ENCODE measurements at places on chromosomes 5 and 9.

DNA sequence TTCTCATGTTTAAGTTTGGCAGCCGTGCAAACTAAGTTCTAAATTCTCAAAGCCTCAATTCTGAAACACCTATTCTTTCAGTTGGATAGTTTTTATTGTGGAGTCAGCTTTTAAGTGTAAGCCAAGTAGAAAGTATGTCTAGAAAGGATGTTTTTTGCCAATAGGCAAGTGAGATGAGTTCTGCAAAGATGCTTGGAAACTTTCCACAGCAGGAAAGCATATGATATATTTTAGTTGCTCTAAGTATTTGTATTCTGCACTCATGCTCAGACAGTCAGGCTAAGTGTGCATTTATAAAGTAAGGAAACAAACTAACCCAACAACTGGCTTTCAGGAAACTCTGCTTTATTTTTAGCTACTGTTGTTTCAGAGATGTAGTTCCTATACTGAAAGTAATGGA, 67.3 kb upstream of the CDH18 start:
- no peak for DNase-seq

DNA sequence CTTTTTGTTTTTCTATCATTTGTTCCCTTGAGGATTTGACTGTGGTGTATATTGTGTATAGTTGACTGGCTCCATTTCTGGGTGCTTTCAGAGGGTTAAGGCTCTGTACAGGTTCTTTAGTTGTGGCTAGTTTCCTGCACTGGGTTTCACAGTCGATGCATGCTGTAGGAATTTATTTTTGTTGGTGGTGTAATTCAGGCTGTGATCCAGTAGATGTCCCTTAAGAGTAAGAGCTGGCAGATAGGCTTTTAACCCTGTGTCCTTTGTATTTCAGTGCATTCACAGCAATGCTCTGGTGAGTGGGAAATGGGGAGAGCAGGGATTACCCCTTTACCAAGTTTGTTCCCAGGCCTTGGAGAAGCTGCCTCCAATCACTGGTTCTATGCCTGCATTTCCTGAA, 112.9 kb downstream of the SPATA31D1 start:
- DNase-seq, result no peak

- DNase-seq, result no peak
Measured at GRCh38 chr5:16902846-16903245, 33.2 kb downstream of the MYO10 start.

GRCh38 chr9:133060417-133060841, 1.4 kb upstream of the CEL start:
- DNase-seq, result no peak

- DNase-seq, result no peak
Measured at GRCh38 chr9:91720313-91720712, 229.7 kb downstream of the ROR2 start.

DNA sequence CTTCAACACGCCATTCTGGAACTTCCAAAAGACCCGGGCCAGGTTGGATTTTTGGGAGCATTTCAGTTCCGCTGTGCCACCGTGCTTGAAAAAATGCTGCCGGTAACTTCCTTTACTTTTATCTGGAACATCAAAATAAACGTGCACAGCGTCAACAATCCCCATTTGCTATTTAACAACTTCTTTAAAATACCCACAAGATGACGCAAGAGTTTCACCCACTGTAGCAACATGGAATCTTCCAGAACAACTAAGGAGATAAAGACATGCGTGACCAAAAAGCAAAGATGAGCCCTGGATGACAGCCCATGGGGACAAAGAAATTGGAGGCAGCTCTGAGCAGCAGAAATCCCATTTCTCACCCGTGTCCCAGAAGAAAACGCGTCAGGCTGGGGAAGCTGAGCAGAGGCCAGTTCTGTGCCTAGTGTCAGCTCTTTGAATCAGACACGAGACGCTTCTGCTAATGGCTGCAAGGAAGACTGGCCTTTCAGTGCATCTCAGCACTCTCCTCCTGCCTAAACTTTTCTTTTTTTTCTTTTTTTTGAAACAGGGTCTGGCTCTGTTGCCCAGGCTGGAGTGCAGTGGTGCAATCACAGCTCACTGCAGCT, 61.3 kb downstream of the SECISBP2 start:
- DNase-seq, result no peak

DNA sequence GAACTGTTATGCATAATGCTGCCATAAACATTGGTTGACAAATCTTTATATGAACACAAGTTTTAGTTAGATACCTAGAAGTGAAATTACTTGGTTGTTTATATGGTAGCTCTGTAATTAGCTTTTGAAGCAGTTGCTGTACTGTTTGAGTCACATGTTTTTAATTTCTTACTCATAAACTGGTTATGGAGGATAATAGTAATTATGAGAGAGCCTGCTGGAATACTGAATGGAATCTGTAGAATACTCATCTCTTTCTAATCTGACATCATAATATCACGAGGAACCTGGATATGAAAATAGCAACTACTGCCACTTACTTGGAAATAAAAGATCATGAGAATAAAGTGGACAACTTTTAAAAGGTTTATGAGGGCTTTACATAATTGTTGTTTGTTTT, 509.2 kb downstream of the CETN3 start:
- no peak for DNase-seq

DNA sequence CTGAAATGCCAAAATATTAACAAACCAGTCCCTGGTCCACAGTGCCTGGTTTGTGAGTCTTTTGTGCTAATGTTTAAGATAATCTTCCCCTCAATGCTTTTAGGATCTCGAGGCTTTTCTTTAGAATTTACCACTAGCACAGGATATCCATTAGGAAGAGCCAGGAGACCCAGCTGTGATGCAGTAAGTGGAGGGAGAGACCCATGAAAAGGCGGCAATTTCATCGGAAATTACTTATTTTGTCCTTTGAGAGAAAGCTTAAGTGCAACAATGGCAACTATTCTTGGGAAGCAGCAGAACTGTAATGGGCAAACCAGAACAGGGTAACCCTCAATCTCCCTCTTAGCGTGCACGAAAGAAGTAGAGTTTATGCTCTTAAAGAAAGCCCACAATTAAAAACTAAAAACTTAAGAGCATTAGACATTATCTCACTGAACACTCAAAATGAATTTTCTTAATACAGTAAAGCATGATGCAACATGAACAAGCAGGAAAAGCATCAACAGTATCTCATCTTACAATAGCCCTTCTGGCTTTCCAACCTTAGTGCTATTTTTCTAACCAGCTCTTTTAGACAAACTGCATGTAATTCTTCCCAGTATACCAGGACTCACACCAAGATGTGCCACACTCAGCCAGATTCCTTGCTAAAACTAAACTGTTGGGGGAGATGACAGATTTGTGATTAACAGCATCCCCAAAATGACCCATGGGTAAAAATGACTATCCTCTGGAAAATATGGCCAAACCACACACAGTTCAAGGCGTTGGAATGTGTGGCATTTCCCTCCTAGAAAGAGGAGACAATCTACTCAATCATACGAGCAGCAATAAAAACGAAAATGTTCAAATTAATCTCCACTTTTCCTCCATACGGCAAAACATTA, 36.4 kb downstream of the PWWP2A start:
- no peak for DNase-seq

GRCh38 chr5:140232731-140233130, 57.7 kb downstream of the CYSTM1 start:
- DNase-seq, result no peak

- DNase-seq, result peak; percentile 61
Measured at GRCh38 chr9:125142560-125143376, 560 bp downstream of the SCAI start.

- DNase-seq, result no peak
Measured at GRCh38 chr9:96173640-96174039, 128.3 kb downstream of the HSD17B3 start.

DNA sequence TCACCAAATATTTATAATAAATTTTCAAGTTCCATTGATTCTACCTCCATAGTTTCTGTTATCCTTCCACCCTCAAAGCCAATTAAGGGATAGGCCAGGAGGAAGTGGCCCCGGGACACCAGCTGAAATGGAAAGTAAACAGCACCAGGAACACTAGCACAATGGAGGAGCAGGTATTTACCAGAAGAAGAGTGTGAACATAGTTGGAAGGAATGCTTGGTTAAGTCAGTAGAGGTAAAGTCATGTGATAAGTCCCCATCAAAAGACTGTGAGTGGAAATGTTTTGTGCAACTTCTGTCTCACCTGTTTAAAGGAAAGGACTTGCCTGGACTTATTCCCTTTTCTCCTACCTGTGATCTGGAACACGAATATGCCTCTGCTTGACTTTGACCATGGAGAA, 146.7 kb upstream of the RAI14 start:
- DNase-seq, result no peak

DNA sequence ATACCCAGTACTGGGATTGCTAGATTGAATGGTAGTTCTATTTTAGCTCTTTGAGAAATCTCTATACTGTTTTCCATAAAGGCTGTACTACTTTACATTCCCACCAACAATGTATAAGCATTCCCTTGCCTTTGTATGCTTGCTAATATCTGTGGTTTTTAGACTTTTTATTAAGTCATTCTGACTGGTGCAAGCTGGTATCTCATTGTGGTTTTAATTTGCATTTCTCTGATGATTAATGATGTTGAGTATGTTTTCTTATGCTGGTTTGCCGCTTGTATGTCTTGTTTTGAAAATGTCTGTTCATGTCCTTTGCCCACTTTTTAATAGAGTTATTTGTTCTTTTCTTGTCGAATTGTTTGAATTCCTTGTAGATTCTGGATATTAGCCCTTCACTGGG, 512.7 kb upstream of the PAPPA start:
- no peak for DNase-seq

DNA sequence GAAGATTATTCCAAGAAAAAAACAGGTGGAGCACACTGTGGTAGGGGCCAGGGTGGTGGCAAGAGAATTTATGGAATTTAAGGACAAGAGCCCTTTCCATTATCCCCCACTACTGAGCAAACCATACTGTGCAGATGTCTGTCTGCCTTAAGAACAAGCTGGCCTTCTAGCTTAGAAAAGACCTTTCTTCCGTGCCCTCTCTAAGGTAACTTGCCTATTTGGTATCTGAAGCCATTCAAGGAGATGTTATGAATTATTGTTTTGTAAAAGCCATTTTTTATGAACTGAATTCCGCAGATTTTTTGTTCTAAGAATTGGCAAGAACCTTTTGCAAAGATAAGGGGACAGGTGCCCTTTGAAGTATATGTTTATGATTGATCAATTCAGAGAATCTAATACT, 20.9 kb downstream of the GRAMD2B start:
- no peak for DNase-seq

DNA sequence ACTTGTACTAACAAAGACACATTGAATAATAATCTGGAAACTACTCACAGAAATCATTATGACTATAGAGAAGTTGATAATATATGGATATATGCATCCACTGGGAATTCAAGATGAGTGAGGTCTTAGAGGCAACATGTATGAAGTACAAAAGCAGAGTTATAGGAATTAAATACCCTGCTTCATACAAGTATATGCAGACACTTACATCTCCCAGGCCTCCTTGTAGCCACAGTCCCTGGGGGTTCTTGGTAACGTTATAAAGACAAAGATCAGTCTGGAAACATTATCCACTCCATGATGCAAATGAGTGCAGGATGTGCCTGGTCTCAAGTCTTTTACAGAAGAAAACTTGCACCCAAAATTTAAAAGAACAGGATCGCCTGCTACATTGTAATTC, 92.4 kb upstream of the ANXA1 start:
- no peak for DNase-seq

GRCh38 chr5:157983906-157984551, 125.1 kb upstream of the CLINT1 start:
- DNase-seq, result no peak

GRCh38 chr9:113844466-113844865, 31.6 kb upstream of the ZNF618 start:
- no peak for DNase-seq

GRCh38 chr9:91178281-91179236, 183.2 kb downstream of the AUH start:
- DNase-seq, result no peak

- no peak for DNase-seq
Measured at GRCh38 chr9:112535811-112536210, 49.2 kb downstream of the KIAA1958 start.

GRCh38 chr5:106092455-106092854, 1578.3 kb downstream of the EFNA5 start:
- DNase-seq, result no peak

DNA sequence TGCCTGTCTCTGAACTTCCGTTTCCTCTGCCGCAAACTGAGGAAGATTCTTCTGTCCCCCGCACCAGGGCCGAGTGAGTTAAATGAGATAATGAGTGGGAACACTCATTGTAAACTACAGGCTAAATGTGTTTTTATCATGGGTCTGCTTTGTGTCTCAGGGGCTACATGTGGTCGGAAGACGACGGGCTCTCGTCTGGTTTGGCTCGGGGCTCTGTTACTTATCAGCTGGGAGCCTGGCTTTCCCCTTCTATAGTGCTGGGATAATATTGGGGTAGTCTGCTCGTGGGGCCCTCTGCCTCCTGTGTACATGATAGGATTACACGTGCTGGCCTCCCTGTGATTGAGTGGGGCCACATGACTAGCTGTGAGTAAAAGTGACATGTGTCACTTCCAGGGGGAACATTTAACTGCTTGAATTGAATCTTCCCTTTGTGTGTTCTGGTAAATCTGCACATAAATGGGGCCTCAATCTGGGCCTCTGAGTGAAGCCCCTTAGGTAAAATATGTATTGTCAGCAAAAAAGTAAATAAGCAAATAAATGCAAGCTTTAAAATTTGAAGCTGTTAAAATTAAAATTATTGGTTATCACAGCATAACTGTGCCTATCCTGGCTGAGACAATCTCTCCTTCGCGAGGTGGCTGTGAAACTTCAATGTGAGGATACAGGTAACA, 86.9 kb upstream of the SH3PXD2B start:
- no peak for DNase-seq

GRCh38 chr5:153672347-153673090, 182.0 kb downstream of the GRIA1 start:
- no peak for DNase-seq

GRCh38 chr5:16364910-16365309, 100.7 kb downstream of the ZNF622 start:
- no peak for DNase-seq

DNA sequence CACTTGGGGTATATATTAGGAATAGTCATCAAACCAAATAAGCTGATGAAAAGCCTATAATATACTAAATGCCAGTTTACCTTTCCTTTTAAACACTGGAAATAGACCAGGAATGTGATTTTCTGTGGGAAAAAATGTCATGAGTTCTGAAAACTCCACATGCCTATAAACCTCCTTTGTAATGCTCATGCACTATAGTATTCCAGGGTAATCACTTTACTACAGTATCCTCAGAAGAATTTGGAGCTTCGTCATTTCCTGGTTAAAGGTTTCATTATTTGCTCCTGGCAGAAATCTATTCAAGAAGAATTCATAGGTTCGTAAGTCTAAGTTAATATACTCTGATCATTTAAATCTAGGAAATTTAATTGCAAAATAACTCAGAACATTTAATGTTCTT, 1076.7 kb upstream of the DMAC1 start:
- no peak for DNase-seq

DNA sequence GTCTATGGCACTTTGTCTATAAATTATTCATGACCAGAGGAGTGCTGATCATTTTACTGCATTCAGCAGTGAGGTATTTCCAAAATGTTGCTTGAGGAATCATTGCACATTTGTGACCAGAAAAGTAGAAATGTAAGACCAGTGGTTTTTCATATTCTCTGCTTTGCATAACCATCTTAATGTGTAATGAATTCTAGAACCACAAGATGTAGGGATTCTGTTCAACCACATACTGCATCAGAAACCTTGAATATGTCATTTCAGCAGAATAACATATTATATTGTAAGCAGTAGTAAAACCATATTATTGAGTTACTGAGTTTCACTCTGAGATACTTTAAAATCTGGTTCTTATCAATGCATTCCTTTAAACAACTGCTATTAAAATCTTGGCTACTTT, 1243.4 kb downstream of the MAT2B start:
- DNase-seq, result no peak

All from WTC11 (cell line).